WTC11 (cell line): ENCODE measurements at places on chromosomes 5 and 9. TPM values are rescaled to one million over a fixed set of nuclear protein-coding genes. Genes with fewer than 3 reads are reported as not detected.

- H3K27ac ChIP-seq = no peak overlapping the region; the same call in 1 of the 2 replicates
- peaks cover 9% of the 10 kb centered on the region for H3K36me3 ChIP-seq
- peaks cover 21% of the 10 kb centered on the region for H3K4me1 ChIP-seq
- no peak overlapping the region for H3K4me3 ChIP-seq
Measured at GRCh38 chr5:95152535-95152934, 132.4 kb downstream of the MCTP1 start.

GRCh38 chr5:145797336-145797735, 37.8 kb downstream of the PRELID2 start:
- DNase-seq = no peak
- H3K27me3 ChIP-seq = no peaks in the 10 kb centered on the region
- H3K4me3 ChIP-seq = no peak overlapping the region
- H3K4me1 ChIP-seq = peaks cover 12% of the 10 kb centered on the region; the same call in 1 of the 2 replicates
- H3K27ac ChIP-seq = no peak overlapping the region
- no peaks in the 10 kb centered on the region for H3K36me3 ChIP-seq

DNA sequence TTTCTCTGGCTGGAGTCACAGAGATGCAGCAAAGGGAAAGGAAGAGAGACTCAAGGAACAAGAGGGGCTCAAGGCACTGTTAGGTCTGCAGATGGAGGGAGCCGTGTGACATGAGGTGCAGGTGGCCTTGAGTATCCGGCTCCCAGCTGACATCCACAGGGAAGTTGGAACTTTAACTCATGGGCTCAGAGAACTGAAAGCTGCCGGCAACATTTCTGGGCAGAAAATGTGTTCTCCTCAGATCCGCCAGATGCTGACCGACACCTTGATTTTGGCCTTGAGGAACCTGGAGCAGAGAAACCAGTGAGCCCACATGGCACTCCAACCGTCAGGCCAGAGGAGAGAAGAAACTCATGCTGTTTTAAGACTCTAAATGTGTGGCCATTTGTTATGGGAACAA, 258.1 kb upstream of the IRX2 start:
- H3K4me3 ChIP-seq = no peak overlapping the region
- H3K27ac ChIP-seq = no peak overlapping the region
- DNase-seq = no peak
- H3K27me3 ChIP-seq = no peaks in the 10 kb centered on the region; the same call in 1 of the 2 replicates
- H3K4me1 ChIP-seq = no peaks in the 10 kb centered on the region

The PCDHB13 gene
- total RNA-seq = 2.2 to 2.9 TPM (median 2.6 TPM) in 3 replicates

The NR5A1 gene
- 0.39 to 0.77 TPM (median 0.60 TPM) in 3 replicates for total RNA-seq

The MAMDC2 gene
- total RNA-seq = 6.0 to 6.3 TPM (median 6.3 TPM) in 3 replicates
